CD4-positive, alpha-beta memory T cell (primary cell): ENCODE measurements at places on chromosomes 12 and 14. TPM values are rescaled to one million over a fixed set of nuclear protein-coding genes. Genes with fewer than 3 reads are reported as not detected.

Gene ZDHHC22
- not detected for total RNA-seq

- DNase-seq = no peak
These were observed 17.7 kb downstream of the PSMC1 start for GRCh38 chr14:90274019-90274418.

DNA sequence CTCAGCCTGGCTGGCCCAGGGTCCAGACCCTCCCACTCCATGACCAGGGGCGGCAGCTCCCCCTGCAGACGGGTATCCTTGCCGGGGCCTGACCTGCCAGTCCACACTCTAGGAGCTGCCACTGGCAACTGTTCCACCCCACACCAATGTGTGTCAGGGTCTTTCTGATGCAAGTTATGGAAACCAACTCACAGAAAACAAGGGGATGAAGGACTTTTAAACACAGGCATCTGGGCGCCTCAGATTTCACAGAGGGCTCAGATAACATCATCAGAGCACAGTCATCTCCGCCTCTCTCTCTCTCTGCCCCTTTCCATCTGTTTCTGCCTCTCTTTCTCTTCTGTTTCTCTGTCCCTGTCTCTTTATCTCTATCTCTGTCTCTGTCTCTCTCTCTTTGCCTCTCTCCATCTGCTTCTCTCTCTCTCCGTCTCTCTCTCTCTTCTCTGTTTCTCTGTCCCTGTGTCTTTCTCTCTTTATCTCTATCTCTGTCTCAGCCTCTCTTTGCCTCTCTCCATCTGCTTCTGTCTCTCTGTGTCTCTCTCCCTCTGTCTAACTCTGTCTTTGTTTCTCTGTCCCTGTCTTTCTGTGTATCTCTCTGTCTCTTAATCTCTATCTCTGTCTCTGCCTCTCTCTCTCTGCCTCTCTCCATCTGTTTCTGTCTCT is 67.4 kb upstream of the FBRSL1 start:
- no peak for DNase-seq

- no peak for DNase-seq
These were observed 72.2 kb downstream of the PITPNM2 start for GRCh38 chr12:123078531-123079155.

DNA sequence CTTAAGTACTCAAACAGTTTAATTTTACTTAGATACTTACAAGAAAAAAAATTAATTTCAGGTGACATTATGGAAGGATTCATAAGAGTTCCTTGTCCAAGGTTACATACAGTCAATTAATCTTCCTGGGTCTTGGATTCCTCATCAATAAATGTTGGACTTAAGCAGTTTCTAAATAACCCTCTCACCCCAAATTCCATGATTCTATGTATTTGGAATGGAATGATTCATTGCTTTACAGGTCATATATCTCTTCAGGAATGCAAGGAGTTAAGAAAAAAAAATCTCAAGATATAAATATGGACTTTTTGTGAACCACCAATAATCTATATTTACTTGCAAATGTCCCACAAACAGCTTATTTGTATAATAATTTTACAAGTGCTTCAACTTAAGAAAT is 84.2 kb upstream of the BMP4 start:
- no peak for DNase-seq

DNA sequence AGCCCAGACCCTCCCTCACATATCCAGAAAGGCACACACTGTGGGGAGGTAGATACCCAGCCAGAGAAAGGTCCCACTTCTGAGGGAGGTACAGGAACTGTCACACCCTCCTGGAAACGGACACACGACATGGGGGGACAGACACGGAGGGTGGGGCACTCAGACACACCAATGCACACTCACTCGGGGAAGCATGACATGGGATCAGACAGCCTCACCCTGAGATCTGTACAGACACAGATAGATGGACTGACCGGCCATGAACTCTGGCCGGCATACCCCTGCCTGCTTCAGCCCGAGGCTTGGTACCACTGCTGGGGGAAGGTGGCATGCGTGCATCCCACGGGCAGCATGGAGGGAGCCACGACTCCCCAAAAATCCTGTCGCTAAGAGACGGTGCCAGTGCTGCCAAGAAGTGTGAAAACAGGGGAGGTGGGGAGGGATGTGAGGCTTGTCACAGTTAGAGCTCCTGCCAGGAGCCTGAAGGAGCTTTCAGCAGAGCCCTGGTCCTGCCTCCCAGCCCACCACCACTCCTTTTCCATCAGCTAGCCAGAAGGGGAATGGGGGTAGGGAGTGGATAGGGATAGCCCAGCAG is 571 bp downstream of the CPNE6 start:
- no peak for DNase-seq

- DNase-seq = no peak
These were observed 63.3 kb downstream of the GTF2A1 start for GRCh38 chr14:81157431-81157830.
